GM12864 (cell line): ENCODE measurements at places on chromosomes 2 and 18.

GRCh38 chr2:99899882-99900281 lies 242.5 kb downstream of the AFF3 start:
- DNase-seq = no peak

- no peak for DNase-seq
These were observed 447.1 kb upstream of the HS6ST1 start for GRCh38 chr2:128765811-128766210.

DNA sequence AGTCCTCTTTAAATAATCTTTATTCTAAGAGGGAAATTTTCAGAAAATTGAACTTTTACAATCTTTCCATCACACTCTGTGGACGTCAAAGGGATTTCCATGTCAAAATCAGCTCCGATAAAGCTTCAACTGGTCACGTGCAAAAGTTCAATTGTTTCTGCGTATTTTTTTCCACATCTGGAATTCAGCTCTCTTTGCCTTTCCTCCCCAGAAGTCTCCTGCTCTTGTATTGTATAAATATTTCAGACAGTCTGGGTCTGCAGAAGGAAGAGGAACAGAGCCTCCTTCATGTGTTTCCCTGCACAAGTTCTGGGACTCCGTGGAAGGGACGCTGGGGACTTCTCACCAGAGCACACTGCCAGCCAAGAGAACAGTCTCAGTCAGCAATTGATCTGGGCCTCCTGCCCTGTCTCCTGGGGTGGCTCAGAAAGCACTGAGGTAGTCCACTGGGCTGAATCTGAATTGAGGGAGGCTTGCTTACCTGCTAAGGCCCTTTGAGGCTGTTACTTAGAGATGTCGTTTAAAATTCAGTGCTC lies 251.5 kb downstream of the TFCP2L1 start:
- no peak for DNase-seq

DNA sequence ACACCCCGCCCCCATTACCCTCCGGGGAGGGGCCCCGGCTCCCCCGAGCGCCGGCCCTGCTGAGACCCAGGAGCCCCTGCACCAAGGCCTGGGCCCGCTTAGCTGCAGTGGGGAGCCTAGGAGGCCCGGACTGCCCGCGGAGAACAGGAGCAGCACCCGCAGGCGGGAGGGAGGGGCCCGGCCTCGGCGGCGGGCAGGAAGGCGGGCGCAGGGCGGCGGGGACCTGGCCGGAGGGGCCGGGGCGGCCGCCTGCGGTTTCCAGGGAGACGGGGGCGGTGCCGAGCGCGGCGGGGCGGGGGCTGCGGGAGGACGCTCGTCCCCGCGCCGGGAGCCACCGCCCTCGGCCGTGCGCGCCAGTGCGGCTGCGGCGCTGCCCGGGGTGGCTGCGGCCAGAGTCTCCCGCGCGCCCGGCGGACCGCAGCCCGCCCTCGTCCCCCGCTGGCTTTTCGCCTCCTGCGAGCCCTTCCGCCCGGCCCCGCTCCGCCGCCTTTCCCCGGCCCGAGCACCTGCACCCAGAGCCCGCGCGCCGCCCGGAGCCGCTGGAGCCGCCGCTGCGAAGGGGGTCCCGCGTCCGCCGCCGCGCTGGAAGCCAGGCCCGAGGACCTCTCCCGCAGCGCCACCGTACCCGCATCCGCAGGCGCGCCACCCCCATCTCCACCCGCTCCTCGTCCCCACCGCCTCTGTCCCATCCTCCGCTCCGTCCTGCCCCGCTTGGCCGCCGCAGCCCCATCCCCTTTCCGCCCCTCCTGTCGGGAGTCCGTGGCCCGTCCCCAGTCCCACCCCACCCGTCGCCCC lies 17.2 kb downstream of the GPC1 start:
- DNase-seq = no peak

DNA sequence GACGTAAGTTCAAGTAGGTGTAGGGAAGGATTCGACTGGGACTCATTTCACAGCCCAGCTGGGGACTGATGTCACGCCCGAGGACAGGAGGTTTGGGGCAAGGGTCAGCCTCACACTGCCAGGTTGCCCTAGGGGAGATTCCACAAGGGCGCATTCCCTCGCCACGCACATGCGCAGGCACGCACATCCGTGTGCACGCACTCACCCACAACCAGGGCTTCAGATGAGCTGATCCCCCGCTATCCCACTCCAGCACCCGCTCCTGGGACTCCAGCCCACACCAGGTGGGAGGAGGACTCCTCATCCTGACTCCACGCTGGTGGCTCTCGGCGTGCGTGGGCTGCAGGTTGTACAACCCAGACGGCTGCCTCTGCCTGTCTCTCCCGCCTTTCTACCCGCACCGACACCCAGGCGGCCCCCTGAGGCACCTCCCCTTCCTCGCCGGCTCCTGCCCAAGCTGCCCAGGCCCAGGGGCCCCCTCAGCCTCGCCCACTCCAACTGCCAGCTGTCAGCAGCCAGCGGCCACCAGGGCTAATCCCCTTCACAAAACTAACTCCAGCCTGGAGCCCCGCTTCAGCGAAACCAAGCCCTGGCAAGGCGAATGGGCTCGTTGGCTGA lies 47.8 kb upstream of the FOSL2 start:
- DNase-seq = no peak

DNA sequence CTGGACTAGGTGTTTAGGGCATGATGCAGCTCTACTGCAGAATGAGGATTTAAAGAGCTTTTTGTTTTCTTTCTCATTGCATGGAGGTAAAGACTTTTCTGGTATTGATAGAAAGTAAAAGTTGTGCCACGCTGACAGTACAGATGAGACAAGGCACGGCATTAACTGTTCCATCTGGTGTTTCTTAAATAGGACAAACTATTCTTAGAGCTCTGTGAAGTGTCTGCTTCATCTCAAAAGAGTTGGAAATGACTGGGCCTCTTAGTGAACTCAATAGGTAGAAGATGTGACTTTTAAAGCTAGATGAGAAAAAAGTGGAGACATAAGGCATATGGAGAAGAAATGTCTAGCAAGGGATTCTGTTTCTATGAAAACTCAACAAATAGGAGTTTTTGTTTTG lies 321.8 kb downstream of the RPRM start:
- DNase-seq = no peak
